ENCODE measurements at places on chromosomes 3 and 15.
A peak's percentile ranks its signal among the peaks of the same experiment; 100 is the strongest.

DNA sequence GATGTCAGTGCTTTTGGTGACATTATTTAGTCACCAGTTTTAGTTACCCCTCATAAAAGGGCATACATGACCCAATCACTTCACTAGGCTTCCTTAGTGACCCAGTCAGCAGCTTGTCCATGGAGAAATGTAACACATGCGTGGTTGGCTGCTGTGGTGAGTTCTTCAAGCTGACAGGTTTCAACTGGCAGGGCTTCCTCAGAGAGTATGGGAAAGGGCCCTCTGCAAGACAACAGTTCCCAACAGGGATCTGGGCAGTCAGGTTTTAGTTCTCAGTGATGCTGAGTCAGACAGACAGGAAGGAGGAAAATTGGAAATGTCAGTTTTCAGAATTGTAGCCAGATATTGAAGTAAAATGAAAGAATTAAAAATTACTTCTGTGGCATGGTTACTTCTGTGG lies 282.5 kb downstream of the TBL1XR1 start:
- DNase-seq, result no peak

- no peak for DNase-seq
Measured at GRCh38 chr3:186757686-186758220, 25.6 kb upstream of the EIF4A2 start.

- DNase-seq, result no peak
Measured at GRCh38 chr3:123423806-123424205, 25.1 kb downstream of the ADCY5 start.

- DNase-seq, result peak; percentile 30
Measured at GRCh38 chr3:63128380-63128779, 149.7 kb upstream of the SYNPR start.

GRCh38 chr15:54515664-54516582 lies 537.7 kb downstream of the UNC13C start:
- DNase-seq, result no peak

All from GM23338 (cell line).